Left renal pelvis (tissue), 4 donors: ENCODE measurements at places on chromosomes 11 and 22.

- no peak for DNase-seq
Observed at GRCh38 chr11:121257976-121258375, 34.6 kb upstream of the SC5D start.

GRCh38 chr11:44817207-44817949 is 90.6 kb downstream of the TSPAN18 start:
- DNase-seq = no peak

DNA sequence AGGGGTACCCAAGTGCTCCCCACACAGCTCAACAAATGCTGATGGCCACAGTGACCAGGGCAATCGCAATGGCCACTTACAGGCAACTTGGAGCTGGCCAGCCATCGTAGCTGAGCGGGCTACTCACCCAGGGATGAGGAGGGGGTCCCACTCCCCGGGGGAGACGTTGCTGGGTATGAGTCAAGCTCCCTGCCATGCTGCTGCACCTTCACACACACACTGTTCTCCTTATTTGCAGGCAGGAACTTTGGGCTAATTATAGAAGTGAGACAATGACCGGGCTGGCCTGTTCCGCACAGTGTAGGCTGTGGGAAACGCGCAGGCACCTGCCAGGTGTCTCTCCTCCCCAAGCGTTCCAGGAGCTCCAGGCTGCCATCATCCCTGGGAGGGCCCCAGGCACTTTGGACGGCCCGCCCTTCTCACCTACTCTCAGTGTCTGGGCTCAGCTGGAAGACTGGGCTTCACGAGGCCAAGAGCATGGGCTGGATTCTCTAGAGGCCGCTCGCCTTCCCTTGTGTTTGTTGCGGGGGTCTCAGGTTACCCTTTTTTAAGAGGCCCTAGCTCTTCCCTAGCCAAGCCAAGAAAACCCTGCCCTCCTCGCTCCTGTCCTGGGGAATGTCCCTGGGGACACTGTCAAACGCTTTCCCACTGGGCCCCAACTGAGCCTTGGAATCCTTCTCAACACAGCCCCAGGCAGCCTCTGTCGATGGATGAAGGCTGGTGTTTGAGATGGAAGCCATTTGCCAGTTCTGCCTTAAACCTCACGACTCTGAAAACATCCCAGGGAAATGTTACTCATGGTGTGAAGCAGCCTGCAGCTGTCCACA is 73.0 kb downstream of the RTL6 start:
- DNase-seq = no peak

DNA sequence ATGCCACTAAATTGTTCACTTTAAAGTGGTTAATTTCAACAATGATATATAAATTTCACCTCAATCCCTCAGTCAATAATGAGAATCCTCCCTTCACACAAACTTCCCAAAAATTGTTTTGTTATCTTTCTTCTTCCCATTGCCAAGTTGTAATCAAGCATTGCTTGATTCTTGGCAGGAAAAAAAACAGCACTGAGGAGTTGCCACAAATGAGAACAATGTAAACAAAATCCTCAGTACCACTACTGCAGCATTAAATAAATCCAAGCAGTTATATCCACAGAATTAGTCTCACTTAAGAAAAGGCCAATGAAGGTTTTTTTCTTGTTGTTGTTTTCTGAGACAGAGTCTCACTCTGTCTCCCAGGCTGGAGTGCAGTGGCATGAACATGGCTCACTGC is 38.2 kb downstream of the FAM168A start:
- no peak for DNase-seq

- no peak for DNase-seq
Observed at GRCh38 chr11:102850973-102851745, 7.8 kb upstream of the MMP3 start.

GRCh38 chr11:114207096-114207495 is 89.1 kb upstream of the NNMT start:
- no peak for DNase-seq

- no peak for DNase-seq
Observed at GRCh38 chr22:43273902-43274484, 69.2 kb downstream of the SCUBE1 start.

GRCh38 chr11:72712841-72713240 is 38.6 kb upstream of the PDE2A start:
- no peak for DNase-seq

- DNase-seq = no peak
Observed at GRCh38 chr22:31029276-31029675, 51.8 kb upstream of the SMTN start.

DNA sequence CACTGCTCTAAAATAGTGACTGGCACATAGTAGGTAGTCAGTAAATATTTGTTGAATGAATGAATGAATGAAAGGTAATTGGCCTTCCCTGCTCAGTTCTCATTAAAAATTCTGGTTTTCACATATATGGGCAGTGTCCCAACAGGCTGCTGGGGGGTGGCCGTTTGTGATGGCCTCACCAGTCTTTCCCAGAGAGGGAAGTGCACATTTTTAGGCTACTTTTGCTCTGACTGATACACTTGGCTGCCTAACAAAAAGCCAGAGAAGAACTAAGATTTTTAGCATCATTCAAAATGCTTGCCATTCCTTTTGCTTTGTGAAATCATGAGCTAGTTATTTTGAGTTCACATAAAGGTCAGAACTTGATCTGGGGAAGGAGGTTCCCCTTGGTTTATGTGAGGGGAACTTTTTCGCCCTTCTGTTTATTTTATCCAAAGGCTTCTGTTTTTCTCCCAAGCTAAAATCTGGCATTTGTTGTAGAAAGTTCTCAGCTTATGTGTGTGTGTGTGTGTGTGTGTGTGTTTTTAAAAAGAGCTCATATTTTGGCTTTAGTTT is 83.1 kb downstream of the PTPRJ start:
- DNase-seq = peak; percentile 51

DNA sequence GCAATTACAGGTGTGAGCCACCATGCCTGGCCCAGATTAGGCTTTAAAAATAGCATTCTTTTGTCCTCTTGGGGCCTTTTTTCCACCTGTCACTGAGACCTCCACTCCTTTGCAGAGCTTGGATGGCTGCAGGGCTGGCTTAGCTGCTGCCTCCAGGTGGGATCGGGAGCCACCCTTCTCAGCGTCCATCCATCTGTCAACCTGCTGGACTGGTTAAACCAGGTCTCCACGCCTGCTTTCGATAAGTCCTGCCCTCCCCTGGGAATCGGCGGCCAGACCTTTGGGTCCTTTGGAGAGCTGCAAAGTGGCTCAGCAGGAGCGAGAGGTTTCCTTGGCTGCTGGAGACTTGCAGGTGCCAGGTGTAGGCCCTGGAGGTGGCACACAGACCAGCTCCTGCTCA is 23.4 kb upstream of the GRAMD4 start:
- peak; percentile 59 for DNase-seq

DNA sequence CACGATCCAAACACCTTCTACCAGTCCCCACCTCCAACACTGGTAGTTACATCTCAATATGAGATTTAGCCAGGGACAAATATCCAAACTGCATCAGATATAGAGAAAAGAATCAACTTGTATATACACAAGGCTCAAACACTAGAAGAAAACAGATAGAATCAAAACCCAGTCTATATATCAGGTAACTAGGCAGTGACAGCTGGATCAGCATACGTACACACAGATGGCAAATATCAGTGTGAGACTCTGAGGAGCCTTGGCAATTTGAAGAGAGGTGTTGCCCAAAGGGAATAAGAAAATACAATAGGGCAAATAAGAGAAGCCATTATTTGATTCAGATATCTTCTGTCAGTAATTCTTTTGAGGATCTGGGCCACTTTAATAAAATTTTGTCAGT is 951.3 kb upstream of the CHORDC1 start:
- DNase-seq = no peak

GRCh38 chr11:61114913-61115312 is 12.6 kb downstream of the CD5 start:
- no peak for DNase-seq

DNA sequence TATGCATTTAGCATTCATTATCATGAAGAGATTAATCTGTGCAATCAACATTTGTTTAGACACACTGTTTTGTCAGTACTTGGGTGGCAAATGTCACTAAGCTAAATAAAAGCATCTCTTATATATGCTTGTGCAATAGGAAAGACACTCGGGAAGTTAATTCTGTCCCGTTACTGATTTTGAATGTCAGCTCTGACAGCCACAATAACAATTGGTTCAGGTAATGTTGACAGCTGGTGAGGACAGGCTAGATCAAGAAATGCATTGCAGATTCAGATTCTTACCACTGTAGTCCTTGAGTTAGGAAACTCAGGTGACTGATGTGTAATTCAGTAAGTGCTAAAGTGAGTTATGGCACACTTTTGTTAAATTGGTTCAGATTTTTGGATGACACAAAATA is 523.8 kb upstream of the FAT3 start:
- no peak for DNase-seq

- no peak for DNase-seq
Observed at GRCh38 chr22:45804986-45805325, 133.3 kb downstream of the ATXN10 start.

DNA sequence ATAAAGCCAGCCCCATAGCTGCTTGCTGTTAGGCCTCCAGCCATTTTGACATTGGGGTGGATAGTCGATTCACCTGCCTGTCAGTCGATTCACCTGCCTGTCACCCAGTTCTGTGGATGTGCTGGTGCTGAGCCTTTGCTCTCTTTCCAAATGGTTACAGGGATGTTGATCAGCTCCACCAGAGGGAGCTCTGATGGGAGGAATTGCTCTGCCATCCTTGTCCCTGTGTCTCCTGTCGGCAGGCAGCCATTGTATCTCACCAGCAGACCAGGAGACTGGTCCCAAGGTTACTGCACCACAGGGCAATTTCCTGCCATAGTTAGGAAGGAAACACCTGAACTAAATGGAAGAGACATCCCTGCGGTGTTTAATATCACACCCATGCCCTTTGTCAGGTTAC is 6.1 kb downstream of the MPEG1 start:
- no peak for DNase-seq

GRCh38 chr11:112634551-112634950 is 326.7 kb upstream of the NCAM1 start:
- no peak for DNase-seq

DNA sequence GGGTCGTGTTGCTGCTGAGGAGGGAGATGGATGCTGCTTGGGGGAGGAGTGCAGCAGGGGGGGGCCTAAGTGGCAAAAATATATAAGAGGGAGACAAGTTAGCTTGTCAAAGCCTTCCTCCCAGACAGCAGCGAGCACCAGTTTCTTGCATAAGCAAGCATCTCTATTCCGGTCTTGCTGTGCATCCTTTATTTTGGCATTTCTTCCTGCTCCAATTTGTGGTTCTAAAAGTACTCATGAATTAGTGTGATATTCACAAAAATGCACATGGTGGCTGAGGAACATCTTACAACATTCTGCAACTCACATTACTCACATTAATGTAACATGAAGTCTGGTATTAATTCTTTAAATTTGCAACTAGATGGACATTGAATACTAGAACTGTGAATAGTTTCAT is 32.1 kb downstream of the GDPD5 start:
- DNase-seq = no peak

GRCh38 chr11:18379201-18379600 is 15.2 kb upstream of the LDHA start:
- no peak for DNase-seq

GRCh38 chr11:1167256-1167655 is 9.5 kb downstream of the MUC5AC start:
- no peak for DNase-seq

DNA sequence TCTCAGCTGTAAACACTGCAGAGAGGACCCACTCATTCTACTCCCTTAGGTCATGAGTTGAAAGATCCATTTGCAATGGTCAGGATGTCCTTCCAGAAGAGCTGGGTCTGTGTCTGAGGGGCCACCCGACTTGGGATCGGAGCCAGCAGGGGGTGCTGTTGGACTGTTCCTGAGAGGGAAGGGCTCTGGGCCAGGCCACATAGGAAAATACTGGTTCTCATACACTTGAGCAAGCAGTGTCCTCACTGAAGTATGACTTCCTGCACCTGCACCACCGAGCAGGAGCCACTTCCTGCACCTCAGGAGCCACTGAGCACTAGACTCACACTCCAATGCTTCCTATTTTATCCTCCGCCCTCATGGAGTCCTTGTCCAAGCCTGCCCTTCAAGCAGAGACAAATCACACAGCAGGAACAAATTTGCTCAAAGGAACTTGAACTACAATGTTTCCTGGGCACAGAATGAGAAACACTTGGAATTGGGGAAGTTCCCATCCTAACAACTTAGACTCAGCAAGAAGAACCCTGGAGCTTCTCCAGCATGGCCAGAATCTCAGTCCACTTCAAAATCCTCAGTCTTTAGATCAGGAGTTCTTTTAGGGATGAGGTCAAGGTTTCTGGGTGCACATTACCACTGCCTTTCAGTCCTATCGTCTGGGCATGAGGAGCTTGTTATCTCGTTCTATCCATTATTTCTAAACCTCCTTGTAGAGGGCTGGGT is 36.6 kb upstream of the VPREB1 start:
- peak; percentile 63 for DNase-seq

DNA sequence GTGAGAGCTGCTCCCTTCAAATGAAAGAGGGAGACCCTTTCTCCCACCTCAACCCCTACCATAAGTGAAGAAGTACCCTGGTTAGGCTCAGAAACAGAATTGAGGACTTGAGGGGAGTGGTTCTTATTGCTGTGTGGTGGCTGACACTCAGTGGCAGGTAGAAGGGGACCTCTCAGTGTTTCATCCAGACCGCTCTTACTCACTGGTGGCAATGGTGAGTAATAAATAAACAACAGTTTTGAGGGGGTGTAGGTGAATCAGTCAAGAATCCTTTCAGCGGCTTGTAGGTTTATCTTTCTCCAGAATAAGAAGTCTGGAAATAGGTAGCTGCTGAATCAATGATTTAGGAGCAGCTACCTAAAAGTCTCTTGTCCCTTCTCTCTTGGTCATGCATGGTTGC is 403.4 kb upstream of the B3GAT1 start:
- no peak for DNase-seq

- no peak for DNase-seq
Observed at GRCh38 chr11:69259096-69259495, 34.9 kb upstream of the MYEOV start.

DNA sequence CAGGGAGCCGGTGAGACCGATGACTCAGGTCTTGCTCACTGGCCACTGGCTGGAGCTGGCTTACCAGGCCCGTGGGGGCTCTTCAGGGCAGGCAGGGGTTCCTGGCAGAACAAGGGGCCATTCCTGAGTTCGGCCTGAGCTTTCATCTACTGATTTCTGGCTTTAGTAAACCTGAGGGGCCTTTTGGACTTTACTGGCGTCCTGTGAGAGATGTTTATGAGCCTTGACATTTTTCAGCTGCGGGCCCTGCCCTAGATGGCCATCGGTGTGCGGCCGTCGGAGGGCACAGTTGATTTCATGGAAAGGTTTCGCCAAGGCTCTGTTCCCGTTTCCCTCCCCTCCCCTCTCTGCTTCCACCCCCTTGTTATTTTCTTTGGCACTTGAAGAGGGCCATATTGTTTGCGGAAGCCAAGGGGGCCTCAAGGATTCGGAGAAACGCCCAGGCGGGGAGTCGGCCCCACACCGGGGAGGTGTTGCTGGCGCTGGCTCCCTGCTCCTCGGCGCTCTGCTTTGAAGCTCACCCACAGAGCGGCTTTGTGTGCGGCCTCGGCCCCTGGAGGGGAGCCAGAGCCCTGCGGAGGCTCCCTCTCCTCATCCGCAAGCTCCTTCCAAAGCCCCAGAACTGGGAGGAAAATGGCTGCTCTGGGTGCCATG is 17.7 kb downstream of the ELF5 start:
- no peak for DNase-seq
